ENCODE measurements at places on chromosomes 1 and 21.
A peak's percentile ranks its signal among the peaks of the same experiment; 100 is the strongest.

- peak; percentile 81 for DNase-seq
Measured at GRCh38 chr1:7752512-7753417, 18.3 kb upstream of the VAMP3 start.

DNA sequence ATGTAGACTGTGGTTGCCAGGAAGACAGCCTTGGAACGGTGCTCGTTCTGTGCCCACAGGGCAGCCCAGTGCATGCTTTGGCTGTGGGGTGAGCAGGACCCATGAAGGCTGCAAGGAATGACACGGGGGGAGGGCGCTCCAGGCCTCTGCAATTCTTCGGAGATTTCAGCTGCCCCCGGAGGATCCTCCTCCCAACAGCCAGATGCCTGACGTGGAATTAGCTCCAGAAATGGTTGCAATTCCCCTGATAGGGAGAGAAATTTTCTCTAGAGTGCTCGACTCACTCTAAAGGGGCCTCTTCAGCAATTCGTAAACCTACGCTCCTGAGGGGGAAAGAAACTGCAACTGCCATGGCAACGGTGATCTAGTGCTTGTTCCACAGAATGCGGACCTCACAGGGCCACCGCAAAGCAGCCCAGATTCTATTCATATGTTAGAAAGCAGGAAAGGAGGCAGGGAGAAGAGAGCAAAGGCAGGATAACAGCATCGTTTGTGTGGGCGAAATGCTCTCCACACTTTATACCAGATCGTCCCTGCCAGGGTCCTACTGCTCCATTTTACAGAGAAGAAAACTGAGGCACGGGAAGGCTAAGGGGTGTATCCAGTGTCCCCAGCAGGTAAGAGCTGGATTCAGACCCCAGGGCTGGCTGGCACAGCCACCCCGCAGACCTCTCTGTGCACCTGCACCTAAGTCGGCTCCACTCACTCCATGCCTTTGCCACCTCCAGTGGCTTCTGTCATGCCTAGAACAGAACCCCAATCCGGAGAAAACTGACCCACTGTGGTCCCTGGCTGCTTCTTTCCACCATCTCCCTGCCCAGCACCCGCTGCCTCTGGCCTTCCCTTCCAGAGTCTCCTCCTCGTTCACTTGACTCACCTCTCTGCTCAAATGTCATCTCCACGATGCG is 11.9 kb upstream of the PDE9A start:
- no peak for DNase-seq

GRCh38 chr1:86887479-86888162 is 26.3 kb downstream of the SELENOF start:
- no peak for DNase-seq

GRCh38 chr1:182649041-182649440 is 35.3 kb downstream of the RGS8 start:
- no peak for DNase-seq

DNA sequence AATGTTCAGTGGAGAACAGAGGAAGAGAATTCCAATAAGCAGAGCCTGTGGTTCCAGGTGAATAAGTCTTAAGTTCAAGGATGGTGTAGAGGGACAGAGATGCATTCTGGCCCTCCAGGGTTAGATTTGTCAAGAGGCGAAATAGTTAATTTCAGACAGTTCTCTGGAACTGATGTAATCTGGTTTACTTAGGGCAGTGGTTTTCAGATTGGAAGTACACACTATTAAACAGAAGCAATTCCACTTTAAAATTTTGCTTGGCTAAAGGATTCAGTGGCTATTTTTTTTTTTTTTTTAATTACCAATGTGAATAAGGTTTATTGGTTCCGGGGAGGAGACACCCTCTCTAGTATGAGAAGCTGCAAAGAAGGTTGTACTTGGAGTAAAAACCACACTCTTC is 25.3 kb upstream of the MYOCOS start:
- DNase-seq: no peak

DNA sequence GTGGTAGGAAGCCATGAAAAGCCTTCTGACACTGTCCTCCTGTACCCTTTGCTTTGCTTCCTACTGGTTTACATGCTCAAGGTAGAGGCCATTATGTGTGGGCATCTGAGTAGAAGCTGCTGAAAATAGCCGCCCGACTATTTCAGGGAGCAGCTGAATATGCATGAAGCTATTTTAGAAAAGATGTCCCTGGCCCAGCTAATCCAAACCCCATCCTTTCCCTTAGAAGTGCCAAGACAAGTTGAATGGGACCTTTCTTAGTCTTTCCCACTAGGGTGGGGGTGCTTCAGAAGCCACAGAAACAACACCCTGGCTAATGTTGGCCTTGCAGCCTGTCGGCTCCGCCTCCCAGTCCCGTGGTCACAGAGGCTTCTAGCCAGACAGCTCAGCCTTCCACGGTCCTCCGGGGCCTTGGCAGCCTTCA is 205.1 kb upstream of the EDN2 start:
- no peak for DNase-seq

DNA sequence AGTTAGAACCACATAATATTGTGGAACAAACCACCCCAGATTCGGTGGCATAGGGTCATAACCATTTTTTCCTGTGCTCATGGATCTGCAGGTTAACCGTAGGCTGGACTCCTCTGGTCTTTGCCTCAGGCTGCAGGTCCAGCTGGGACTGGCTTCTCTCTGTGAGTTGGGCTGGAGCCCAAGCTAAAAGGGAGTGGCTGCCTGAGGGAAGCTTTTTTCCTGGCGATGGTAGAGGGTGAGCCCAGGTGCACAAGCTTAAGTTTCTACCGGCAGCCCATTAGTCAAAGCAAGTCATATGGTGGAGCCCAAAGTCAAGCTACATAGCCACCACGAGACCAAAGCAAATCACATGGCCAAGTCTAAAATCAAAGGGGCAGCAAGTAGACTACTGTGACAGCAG is 13.8 kb downstream of the EPHX4 start:
- no peak for DNase-seq

- DNase-seq: peak; percentile 94
Measured at GRCh38 chr1:183279835-183280234, 93.8 kb downstream of the LAMC2 start.

- DNase-seq: no peak
Measured at GRCh38 chr1:91653183-91653582, 152.5 kb downstream of the CDC7 start.

DNA sequence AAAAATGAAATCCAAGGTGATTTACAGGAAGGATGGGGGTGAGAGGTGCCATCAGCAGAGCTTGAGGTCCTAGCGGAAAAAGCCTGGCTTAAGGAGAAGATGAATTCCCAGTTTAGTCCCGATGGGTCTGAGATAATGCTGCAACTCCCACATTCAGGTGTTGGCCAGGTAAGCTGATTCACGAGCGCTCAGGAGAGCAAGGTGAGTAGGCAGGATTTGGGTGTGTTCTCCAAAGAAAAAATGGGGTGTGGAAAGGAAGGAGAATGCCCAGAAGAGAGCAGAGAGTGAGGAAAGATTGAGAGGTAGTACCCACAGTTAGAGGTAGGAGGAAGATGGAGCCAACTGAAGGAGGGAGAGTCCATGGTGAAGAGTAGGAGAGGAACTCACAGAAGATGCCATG is 12.5 kb downstream of the RIMS3 start:
- DNase-seq: no peak

DNA sequence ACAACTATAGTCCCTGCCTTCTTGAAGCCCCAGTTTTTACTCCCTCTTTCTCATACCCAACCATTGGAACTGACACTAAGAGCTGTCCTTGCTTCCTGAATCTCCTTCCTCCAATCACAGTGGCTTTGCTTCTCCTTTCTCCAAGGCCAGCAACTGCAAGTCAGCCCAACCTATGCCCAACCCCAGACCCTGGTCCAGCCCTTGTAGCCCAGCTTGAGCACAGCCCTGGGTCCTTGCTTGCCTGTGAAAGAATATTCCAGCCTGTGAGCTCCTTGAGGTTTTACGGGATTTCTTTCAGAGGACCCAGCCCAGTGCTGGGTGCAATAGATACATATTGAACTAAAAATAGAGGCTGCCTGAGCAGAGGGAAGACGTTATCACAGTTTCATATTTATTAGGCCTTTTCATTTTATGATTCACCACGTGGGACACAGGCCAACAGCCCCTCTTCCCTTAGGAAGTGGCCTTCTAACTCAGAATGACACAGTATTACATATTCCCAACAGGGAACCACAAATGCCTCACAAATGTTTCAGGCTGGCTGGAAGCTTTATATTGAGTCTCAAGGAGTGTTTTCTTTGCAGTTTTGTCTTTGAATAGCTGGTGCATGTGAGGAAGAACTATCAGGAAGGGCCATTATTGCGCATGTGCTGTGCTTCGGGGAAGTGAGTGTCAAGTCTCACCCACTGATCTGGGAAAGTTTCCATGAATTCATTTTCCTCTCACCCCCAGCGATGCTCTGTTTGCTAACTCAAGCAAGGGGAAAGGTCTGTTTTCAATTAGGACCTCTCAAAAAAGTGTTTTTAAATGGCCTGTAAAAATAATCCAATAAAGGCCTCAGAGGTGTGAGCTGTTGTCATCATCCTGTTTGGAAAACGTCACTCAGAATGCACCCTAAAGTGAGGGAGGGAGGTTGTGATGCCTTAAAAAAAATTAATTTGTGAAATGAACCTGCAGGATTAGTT is 92.3 kb upstream of the NFIA start:
- peak; percentile 96 for DNase-seq

DNA sequence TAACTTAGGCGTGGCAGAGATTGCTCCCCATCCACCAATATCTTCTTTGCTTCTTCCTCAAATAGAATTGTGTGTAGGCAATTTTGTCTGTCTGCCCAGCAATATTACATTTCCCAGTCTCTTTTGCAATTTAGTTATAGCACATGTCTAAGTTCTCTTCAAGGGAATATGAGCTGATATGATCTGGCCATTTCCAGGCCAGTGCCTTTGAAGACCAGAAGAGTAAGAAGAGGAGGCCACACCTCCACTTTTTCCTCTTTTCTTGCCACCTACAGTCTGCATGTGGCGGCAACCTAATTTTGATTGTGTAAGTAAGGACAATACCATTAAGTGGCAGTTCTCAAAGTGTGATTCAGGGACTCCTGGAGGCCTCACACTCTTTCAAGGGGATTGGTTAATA is 6.3 kb upstream of the RSBN1 start:
- no peak for DNase-seq

- DNase-seq: peak; percentile 86
Measured at GRCh38 chr1:22704440-22705067, 6.1 kb upstream of the EPHB2 start.

GRCh38 chr1:56710646-56711045 is 65.5 kb downstream of the PRKAA2 start:
- peak; percentile 85 for DNase-seq

DNA sequence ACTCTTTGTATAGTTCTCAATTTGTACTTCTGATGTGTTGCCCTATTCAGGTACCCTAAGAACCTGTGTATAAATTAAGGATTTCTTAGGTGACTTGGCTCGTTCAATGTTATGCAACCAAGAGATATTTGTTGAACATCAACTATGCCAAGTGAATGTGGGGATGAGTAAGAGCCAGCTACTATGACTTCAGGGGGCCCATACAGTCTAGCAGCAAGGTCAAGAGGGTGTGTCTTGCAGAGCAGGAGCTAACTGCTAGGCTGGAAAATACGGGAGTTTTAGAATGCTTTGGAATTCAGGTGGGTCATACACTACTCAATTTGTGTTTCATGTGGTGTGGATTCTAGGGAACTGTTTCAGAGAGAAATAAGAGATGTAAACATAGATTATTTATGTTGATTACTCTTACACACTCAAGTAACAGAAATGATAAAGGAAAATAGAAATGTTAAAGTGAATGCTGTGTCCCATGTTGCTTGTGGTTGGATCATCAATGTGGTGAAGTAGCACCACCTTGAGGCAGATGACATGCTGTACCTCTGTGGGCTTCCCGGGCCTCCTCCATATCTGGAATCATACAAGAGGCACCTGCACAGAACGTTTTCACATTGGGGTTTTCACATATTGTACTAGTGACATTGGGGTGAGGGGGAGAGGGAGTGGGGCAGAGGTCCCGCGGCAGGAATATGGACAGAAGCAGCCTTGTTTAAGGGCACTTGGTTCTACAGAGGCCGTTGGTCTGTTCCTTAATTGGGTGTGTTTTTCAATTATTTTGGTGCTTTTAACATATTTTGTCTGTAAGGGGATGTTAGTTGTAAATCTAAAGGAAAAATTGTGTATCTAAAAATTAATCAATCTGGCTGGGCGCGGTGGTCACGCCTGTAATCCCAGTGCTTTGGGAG is 12.4 kb downstream of the ARPC5 start:
- DNase-seq: peak; percentile 83

- no peak for DNase-seq
Measured at GRCh38 chr1:101128211-101128727, 102.7 kb upstream of the DPH5 start.

DNA sequence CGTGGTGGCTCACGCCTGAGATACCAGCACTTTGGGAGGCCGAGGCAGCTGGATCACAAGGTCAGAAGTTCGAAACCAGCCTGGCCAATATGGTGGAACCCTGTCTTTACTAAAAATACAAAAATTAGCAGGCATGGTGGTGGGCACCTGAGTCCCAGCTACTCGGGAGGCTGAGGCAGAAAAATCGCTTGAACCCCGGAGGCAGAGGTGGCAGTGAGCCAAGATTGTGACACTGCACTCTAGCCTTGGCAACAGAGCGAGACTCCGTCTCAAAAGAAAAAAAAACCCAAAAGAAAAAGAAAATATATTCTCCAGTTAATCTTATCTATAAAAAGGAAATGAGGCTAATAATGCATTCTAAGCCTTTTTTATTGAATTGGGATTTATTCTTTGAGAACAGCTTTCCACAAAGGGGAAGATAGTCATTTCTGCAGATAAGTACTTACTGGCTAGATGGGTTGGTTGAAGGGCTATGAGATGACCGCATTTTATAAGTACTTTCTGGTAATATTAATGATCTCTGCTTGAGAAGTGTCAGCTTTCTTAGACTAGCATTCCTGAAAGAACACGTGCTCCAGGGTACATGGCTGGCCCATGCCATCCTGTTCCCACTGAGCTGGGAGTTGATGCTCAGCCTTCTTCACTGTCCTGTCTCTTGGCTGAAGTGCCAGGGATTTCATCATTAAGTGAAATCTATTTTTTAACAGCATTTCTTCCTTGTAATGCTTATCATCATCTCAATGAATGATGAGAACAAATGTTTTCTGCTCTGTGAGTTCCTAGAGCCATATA is 57.9 kb downstream of the SASS6 start:
- DNase-seq: peak; percentile 59

DNA sequence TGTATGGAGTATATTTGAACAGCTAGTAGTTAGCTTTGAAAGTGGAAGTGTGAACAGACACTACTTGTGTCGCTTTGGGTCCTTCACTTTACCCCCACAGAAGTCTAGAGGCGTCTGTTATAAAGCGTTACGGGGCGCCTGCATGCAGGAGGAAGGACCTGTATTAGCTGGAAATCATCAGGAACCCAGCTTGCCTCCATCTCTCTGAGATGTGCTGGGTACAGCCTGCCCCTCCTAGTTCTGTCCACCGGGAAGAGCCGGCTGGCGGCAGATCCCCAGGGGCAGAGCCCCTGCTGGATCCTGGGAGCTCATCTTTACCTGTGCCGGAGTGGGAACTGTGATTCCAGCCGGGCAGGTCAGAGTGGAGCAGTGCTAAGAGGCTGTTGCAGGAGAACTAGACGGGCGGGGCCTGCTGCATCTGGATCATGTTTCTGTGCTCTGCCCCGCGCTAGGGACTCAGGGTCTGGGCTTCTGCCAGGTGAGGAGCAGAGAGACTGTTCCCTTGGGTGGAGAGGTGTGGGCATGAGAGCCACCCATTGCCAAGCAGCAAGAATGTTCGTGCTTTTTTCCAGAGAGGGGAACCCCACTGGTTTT is 22.3 kb upstream of the SPSB1 start:
- peak; percentile 22 for DNase-seq

GRCh38 chr1:154433161-154433764 is 28.1 kb downstream of the IL6R start:
- no peak for DNase-seq

GRCh38 chr1:54335755-54336108 is 70.5 kb downstream of the SSBP3 start:
- peak; percentile 96 for DNase-seq

All from fibroblast of the aortic adventitia (primary cell).